ENCODE measurements at places on chromosomes 12 and 14. TPM values are rescaled to one million over a fixed set of nuclear protein-coding genes. Genes with fewer than 3 reads are reported as not detected.

Gene TAMALIN
- 17.0 TPM for total RNA-seq

Gene SLCO1A2
- not detected for total RNA-seq

Gene DTX3
- 55.1 TPM for total RNA-seq

Gene LRRC10
- total RNA-seq = not detected

Gene SIX6
- total RNA-seq = not detected

Gene C12orf50
- not detected for total RNA-seq

Gene SCN8A
- total RNA-seq = not detected

Gene CLEC4D
- total RNA-seq = 0.63 TPM

Gene PRPF40B
- 21.9 TPM for total RNA-seq

Gene SDSL
- 9.0 TPM for total RNA-seq

- no peaks in the 10 kb centered on the region for H3K36me3 ChIP-seq
- DNase-seq = no peak
- H3K27me3 ChIP-seq = no peaks in the 10 kb centered on the region
- H3K4me3 ChIP-seq = no peak overlapping the region
- H3K27ac ChIP-seq = no peak overlapping the region
These were observed 268.3 kb downstream of the RPAP3 start for GRCh38 chr12:47437570-47437969.

- no peaks in the 10 kb centered on the region for H3K4me1 ChIP-seq
- H3K27ac ChIP-seq = no peak overlapping the region
- no peaks in the 10 kb centered on the region for H3K27me3 ChIP-seq
- DNase-seq = no peak
These were observed 203.5 kb upstream of the GZMB start for GRCh38 chr14:24837280-24838046.

- H3K4me3 ChIP-seq = no peak overlapping the region
- no peak for DNase-seq
- H3K27me3 ChIP-seq = no peaks in the 10 kb centered on the region
These were observed 49.4 kb upstream of the ZFP36L1 start for GRCh38 chr14:68842298-68842697.

GRCh38 chr14:42023452-42023851 lies 416.8 kb downstream of the LRFN5 start:
- H3K27me3 ChIP-seq = no peaks in the 10 kb centered on the region
- no peaks in the 10 kb centered on the region for H3K36me3 ChIP-seq
- DNase-seq = no peak

- H3K36me3 ChIP-seq = no peaks in the 10 kb centered on the region
- no peak overlapping the region for H3K4me3 ChIP-seq
- DNase-seq = no peak
- H3K4me1 ChIP-seq = no peaks in the 10 kb centered on the region
- H3K27ac ChIP-seq = no peak overlapping the region
These were observed 231.4 kb downstream of the ALG10 start for GRCh38 chr12:34253674-34254073.

GRCh38 chr12:80708259-80708974 lies 983 bp downstream of the MYF6 start:
- no peaks in the 10 kb centered on the region for H3K36me3 ChIP-seq
- no peak overlapping the region for H3K27ac ChIP-seq
- H3K4me3 ChIP-seq = peak overlapping the region; percentile 12
- peaks cover 12% of the 10 kb centered on the region for H3K4me1 ChIP-seq
- H3K27me3 ChIP-seq = no peaks in the 10 kb centered on the region
- no peak for DNase-seq

DNA sequence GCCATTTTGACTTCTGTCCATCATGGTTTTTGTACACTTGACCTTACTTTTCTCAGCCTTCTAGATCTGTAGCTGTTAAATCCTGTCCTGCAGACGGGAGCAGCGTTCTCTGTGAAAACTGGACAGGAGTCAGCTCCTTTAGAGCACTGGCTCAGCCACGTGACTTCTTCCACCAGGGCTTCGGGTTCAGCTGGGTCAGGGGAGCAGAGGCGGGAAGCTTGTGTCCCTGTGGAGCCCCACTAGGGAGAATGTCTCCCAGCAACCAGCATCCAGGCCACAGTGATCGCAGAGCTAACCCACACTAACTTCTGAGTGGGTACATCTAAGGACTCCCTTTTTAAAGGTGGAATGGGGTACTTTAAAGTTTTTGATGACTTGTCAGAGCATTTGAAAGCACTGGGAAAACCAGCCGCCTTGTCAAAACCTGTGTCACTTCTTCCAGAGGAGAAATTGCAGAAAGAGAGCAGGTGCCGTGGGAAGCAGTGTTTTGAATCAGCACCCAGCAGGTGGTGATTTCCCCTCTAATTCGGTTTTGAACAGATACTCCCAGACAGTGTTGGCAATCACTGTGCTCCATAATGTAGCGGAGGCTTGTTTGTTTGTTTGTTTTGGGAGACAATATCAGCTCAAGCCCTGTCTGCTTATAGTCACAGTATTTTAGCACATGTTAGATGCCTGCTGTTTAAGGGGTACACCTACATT lies 17.9 kb downstream of the DERA start:
- no peaks in the 10 kb centered on the region for H3K27me3 ChIP-seq
- H3K27ac ChIP-seq = no peak overlapping the region
- H3K36me3 ChIP-seq = no peaks in the 10 kb centered on the region

DNA sequence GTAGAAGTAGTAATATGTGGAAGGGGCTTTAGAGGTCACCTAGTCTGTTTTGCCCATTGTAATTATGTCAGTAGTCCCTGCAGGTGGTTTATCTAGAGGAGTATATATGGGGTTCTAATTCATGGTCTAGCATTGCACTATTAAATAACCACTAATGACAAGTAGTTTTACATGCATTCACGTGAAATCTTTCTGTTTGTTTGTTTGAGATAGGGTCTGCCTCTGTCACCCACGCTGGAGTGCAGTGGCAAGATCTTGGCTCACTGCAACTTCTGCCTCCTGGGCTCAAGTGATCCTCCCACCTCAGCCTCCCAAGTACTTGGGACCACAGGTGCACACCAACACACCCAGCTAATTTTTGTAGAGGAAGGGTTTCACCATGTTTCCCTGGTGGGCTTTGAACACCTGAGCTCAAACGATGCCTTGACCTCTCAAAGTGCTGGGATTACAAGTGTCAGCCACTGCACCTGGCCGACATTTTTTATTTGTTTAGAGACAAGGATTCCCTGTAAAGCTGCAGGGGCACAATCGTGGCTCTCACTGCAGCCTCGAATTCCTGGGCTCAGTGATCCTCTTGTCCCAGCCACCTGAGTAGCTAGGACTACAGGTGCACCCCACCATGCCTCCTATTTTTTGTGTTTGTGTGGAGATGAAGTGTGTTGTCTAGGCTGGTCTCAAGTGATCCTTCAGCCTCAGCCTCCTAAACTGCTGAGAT lies 12.0 kb upstream of the PSEN1 start:
- no peaks in the 10 kb centered on the region for H3K27me3 ChIP-seq
- DNase-seq = no peak
- no peaks in the 10 kb centered on the region for H3K4me1 ChIP-seq
- H3K4me3 ChIP-seq = no peak overlapping the region
- no peak overlapping the region for H3K27ac ChIP-seq

GRCh38 chr12:57795354-57795753 lies 12.8 kb downstream of the TSFM start:
- H3K4me1 ChIP-seq = no peaks in the 10 kb centered on the region
- no peaks in the 10 kb centered on the region for H3K27me3 ChIP-seq
- no peak overlapping the region for H3K27ac ChIP-seq

DNA sequence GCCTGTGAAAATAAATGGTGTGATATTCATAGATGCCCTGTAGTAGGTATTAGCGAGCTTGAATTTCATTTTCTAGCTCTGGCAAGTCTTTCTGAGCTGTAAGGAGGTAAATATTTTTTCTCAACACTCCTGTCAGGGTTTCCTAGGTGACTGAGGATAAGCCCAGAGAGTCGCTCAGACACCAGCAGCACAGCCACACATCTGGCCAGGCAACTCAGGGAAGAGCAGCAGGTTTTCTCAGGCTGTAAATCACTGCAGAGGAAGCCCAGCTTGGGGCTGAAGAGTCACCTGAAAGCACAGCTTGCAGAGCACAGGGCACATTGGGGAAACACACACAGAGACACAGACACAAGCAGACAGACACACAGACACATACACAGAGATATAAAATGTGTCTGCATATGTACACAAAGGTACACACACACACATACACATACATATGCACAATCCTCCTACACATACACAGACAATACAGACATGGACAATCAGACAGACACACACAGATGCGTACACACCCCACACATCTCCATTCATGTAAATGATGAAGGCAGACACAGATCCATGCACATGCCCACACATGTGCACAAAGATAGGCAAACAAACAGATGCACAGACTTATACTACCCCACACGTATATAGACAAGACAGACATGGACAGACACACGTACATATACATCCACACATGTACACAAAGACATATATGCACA lies 232.0 kb upstream of the TMTC1 start:
- H3K27me3 ChIP-seq = no peaks in the 10 kb centered on the region
- DNase-seq = no peak
- no peak overlapping the region for H3K27ac ChIP-seq
- H3K4me3 ChIP-seq = no peak overlapping the region

DNA sequence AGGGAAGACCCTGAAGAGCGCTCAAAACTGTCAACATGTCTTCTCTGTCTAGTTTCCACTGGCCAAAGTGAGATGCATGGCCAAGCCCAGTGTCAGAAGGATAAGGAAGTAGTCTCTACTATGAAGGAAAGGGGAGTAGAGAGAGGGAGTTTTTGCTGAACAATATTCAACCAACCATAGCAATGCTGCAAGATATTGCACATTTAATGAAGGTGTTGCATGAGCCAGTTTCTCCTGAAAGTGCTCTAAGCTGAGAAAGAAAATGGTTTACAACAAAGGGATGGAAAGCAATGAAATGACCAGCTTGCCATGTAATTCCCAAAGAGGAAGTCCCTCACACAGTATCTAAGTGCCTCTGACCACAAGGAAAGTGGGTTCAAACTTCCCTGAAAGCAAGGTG lies 40.0 kb upstream of the NID2 start:
- no peak for DNase-seq
- no peaks in the 10 kb centered on the region for H3K36me3 ChIP-seq
- no peaks in the 10 kb centered on the region for H3K4me1 ChIP-seq
- H3K27me3 ChIP-seq = no peaks in the 10 kb centered on the region
- H3K27ac ChIP-seq = no peak overlapping the region

DNA sequence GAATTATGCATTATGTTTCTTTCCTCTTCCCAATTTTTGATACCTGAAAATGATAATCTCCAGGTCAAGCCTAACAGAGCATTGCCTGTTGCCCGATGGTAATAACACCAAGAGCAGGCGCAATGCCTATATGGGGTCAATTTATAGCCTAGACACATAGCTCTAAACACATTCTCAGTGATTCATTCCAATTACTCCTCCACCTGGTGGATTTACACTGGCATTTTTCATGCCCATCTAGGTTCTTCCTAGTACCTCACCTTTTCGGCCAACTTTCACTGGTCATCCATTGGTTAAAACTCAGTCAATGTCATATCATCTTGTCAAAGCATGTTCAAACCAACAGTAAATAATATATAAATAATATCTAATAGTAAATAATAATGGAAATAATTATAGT lies 53.1 kb downstream of the EIF2S3B start:
- H3K4me1 ChIP-seq = no peaks in the 10 kb centered on the region
- no peak overlapping the region for H3K27ac ChIP-seq
- H3K27me3 ChIP-seq = no peaks in the 10 kb centered on the region
- no peak for DNase-seq
- H3K36me3 ChIP-seq = no peaks in the 10 kb centered on the region
- H3K4me3 ChIP-seq = no peak overlapping the region

DNA sequence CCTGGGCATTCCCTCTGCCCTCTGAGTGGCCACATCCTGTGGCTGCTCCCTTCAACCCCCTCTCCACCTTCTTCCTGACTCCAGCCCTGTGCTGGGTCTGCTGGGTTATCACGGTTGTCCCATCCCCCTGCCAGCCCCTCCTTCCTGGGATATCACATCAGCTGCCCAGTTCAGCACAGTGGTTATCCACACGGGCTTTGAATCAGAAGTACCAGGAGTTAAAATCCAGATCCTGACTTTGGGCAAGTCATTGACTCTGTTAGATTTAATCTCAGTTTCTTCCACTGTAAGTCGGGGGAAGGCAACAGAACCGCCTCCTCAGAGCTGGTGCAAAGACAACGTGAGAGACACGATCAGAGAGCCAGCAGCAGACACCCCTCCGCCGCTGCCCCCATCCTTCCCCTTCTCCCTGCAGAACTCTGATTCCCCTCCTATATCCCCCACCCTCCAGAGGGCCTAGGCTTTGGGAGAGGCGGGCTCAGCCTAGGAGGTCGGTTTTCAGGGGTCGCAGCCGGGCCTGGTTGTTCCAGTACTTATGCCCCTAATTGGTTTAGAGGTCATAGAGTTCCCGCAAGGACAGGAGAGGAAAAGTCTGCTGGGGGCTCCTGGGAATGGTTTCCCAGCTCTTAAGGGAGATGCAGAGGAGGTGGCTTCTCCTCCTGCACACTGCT lies 42.5 kb downstream of the PRIMA1 start:
- no peaks in the 10 kb centered on the region for H3K27me3 ChIP-seq
- H3K27ac ChIP-seq = no peak overlapping the region
- H3K36me3 ChIP-seq = no peaks in the 10 kb centered on the region

GRCh38 chr14:53406519-53406918 lies 253.4 kb upstream of the DDHD1 start:
- H3K27me3 ChIP-seq = no peaks in the 10 kb centered on the region
- DNase-seq = no peak
- H3K27ac ChIP-seq = no peak overlapping the region
- no peaks in the 10 kb centered on the region for H3K4me1 ChIP-seq
- no peaks in the 10 kb centered on the region for H3K36me3 ChIP-seq

DNA sequence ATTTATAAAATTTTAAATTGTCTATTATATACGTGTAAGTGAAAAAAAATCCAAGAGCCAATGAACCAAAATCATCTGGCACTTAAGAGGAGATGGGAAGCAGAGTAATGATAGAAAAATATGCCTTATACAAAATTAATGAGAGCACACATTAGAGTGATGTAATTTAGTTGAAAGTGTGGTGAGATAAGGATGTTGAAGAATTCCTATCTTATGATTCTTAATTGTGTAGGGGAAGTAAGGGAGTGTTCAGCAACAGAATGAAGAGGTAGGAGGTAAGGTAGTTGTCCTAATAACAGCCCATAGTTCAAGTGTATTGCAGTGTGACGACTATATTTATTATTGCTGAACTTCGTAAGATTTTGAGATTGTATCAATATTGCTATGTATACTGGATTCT lies 843.4 kb upstream of the FLRT2 start:
- H3K27ac ChIP-seq = no peak overlapping the region
- no peaks in the 10 kb centered on the region for H3K36me3 ChIP-seq
- no peak for DNase-seq

- H3K36me3 ChIP-seq = no peaks in the 10 kb centered on the region
- no peak overlapping the region for H3K4me3 ChIP-seq
- H3K27me3 ChIP-seq = no peaks in the 10 kb centered on the region
- H3K27ac ChIP-seq = no peak overlapping the region
- DNase-seq = no peak
- H3K4me1 ChIP-seq = no peaks in the 10 kb centered on the region
These were observed 3.5 kb downstream of the GLT1D1 start for GRCh38 chr12:128856791-128857078.

GRCh38 chr14:23402296-23403138 lies 5.6 kb downstream of the MYH6 start:
- no peaks in the 10 kb centered on the region for H3K27me3 ChIP-seq
- no peak overlapping the region for H3K27ac ChIP-seq
- DNase-seq = no peak
- no peaks in the 10 kb centered on the region for H3K4me1 ChIP-seq
- no peaks in the 10 kb centered on the region for H3K36me3 ChIP-seq
